ENCODE measurements at places on chromosomes 7 and 10.

- peak; percentile 20 for DNase-seq
Observed at GRCh38 chr10:22252801-22253579, 35.2 kb upstream of the EBLN1 start.

DNA sequence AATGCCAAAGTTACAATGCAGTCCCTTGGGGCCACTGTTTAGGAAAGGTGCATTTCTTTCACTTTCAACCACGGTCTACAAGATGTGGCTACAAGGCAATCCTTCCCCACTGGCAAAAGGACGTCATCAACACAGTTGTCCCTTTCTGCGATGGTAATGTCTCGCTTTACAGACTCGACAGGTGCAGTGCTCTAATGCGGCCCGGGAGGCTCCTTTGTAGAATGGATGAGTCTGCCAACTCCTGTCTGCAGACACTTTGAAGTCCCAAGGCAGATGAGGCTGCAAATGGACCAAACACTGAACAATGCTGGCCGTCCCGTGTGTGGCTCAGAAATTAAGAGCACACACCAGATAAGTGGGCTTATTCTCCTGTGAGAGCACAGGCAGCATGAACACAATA is 133.7 kb downstream of the PIP4K2A start:
- DNase-seq, result no peak

DNA sequence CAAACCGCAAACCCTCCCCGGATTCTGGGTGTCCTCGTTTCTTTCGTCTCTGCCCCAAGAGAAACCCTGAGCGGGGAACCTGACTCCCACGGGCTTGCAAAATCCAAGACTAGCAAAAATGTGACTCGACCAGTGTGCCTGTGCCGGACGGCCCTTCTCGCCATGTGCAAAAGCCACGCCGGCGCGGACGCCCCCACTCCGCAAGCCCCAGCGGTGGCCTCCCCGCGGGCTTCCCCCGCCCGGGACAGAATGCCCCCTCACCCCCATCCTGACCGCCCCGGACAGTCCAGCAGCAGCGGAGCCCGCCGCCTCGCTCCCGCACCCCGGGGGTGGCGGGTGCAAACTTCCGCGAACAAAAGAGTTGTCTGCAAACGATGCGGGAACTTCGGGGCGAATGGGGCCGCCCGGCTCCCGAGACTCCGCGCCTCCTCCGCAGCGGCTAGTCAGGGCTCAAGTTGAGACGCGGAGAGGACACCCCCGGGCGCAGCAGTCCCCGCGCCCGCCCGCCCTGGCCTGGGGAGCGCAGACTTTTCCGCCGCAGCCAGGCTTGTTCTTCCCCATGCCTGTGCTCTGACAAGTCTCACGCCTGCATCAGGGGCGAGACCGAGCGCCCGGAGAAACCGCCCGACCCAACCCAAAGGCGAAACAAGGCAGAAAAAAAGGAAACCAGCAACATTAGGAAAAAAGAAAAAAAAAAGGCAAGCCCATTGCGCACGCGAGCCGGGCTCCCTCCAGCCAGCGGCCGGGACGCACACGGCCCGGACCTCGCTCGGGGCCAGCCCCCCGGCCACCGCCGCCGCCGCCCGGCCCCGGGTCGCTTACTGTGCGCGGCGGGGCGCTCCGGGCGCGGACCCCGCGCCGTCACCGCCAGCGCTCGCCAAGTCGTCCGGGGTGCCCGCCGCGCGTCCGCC is 732 bp downstream of the FAM53B start:
- DNase-seq, result peak; percentile 47

DNA sequence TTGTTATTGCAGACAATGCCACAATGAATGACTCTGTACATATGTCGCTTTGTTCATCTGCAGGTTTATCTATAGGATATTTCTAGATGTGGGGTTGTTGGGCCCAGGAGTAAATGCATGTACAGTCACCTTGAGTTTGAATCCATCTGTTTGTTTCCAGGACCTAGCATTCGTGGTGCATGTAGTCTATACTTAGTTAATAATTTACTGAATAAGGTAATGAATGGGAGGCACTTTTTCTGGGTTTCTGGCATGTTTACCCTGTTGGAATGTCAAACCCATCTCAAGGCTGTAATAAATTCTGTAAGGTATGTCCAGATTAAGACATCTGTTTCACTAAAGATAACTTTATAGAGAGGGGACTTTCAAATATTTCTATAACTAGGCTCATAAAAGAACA is 23.5 kb downstream of the HECTD2 start:
- DNase-seq, result no peak

DNA sequence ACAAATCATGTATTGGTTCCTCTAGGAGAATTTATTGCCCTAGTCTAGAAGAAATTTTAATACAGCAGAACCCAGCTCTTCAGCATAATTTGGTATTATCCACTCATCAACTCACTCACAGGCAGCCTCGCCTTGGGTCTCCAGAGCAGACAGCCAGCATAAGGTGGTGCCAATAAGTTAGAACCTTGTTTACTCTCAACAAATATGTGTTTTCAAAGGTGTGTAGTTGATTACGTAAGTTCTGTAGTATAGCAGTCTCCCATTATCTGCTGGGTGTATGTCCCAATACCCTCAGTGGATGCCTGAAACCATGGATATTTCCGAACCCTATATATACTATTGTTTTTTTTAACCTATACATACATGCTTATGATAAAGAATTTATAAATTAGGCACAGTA is 522.5 kb upstream of the LRRN3 start:
- DNase-seq, result no peak

GRCh38 chr10:132021504-132022143 is 39.9 kb upstream of the BNIP3 start:
- no peak for DNase-seq

DNA sequence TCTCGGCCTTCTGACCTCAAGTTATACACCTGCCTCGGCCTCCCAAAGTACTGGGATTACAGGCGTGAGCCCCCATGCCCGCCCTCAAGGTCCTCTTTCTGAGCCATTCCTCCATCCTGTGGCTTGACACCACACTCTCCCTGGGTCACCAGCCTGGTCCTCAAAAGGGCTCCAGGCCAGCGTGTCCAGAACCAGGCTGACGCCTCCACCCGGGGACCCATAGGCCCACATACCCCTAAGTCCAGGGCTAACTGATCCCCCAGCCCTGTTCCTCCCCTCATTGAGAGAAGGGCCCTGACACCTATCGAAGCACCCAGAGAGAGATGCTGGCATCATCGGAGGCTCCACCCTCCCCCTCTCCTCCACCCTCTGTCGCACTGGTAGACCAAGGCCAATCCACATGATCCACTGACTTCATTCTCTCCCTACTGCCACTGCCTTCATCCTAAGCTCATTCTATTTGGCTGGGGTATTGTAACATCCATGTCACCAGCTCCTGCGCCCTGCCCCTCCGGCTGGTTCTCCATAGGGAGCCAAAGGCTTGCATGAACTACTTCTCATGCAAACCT is 46.7 kb downstream of the TMEM270 start:
- DNase-seq, result no peak

GRCh38 chr7:106717254-106717954 is 56.4 kb upstream of the CCDC71L start:
- peak; percentile 68 for DNase-seq

DNA sequence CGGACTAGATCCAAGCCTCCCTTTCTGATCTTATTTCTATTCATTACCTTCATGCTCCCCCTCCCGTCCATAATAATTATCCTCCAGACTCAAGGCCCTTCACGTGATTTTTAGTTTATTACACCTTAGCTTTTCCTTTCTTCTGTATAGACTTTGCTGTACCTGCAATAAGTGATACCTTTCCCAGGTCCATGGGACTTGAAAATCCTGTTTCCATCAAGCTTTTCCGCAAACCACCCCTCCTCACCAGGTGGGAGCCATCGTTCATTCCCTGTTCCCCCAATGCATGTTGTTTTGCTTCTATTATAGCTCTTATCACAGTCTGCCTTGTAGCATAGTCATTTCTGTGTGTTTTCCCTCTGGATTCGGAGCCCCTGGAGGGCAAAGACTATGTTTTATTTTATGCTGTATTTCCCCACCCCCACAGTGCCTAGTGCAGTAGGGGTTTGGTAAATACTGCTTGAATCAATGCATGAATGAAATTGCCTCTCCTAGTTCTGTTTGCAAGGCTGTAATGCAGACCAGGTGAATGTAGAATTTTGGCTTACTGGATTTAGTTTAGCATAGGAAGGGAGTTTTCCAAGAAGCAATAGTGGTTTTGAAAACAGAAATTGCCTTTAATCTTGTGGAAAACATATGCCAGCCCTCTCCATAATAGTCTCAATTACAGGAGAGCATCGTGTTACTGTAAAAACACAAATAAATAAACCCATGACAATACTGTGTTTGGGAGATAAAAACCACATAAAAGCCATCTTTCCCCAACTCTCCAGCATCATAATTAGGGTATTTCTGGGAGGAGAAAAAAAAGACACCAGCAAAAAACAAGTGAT is 213.4 kb downstream of the AUTS2 start:
- no peak for DNase-seq

GRCh38 chr10:132654708-132655661 is 117.4 kb downstream of the INPP5A start:
- DNase-seq, result peak; percentile 66

GRCh38 chr10:1434202-1434601 is 303.1 kb downstream of the ADARB2 start:
- no peak for DNase-seq

- DNase-seq, result peak; percentile 84
Observed at GRCh38 chr10:5596611-5597341, 69.6 kb downstream of the ASB13 start.

- DNase-seq, result no peak
Observed at GRCh38 chr7:71243736-71244410, 111.9 kb downstream of the GALNT17 start.

DNA sequence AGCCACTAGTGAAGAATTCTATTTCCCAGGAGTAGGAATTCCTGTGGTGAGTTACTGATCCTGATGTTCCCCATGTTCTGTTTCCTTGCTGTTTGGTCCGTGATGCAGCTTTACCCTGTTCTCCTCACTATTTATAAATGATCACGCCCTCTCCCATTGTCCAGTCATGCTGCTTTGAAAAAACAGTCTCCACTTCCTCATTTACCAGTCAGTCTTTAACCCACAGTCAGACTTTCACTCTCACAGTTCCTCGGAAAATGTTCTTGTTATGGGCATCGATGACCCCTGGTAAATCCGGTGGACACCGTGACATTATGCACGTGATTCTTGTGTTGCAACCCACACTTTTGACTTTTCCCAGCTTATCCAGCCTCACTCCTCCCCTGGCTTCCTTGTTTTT is 14.4 kb downstream of the SCIN start:
- peak; percentile 13 for DNase-seq

DNA sequence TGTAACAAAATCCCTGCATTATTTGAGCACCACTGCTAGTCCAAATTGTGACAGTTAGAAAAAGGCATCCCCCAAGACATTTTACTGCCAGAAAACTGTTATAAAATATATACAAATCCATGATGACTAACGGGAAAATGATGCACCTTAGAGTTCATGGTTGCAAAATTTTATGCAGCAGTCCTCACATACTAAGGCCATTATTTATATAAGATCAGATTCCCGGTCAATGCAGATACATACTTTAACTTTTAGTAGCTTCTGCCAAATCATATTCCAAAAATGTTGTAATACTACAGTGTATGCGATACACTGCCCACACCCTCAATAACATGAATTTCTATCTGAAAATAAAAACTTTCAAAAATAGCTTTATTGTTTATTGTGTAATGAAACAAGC is 239.9 kb upstream of the ZNF32 start:
- peak; percentile 92 for DNase-seq

- no peak for DNase-seq
Observed at GRCh38 chr10:91582153-91582554, 50.7 kb downstream of the PPP1R3C start.

DNA sequence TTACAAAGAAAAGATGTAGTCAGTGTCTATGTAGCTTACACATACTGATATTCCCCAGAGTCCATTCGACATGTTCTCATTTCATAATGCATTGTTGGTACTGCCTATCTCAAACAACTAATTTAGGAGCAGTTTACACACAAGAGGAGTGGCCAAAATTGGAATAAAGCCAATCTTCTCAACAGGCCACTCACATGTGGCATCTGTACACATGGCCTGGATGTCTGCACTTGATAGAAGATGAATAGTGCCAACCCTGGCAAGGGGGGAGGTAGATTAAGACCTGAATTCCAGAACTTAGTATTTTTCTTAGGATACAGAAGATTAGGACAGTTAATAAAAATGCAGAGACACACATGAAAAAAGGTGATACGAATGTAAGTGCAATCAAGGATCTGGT is 125.3 kb upstream of the STARD3NL start:
- DNase-seq, result no peak

DNA sequence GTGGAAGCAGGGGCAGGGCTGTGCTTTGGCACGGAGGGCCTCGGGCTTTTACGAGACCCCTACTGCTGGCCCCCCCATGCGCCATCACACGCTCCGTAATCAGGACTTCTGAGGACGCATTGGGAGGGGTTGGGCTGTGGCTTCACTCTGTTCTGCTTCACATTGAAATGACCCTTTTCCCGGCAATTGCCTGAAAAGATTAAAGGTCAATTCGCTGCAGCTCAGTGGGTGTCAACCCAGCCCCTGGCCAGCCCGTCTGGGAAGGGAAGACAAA is 41.7 kb upstream of the UBE3C start:
- DNase-seq, result no peak

GRCh38 chr7:6158424-6159096 is 113.9 kb downstream of the CYTH3 start:
- no peak for DNase-seq

GRCh38 chr7:41167836-41168235 is 535.1 kb downstream of the INHBA start:
- peak; percentile 71 for DNase-seq

DNA sequence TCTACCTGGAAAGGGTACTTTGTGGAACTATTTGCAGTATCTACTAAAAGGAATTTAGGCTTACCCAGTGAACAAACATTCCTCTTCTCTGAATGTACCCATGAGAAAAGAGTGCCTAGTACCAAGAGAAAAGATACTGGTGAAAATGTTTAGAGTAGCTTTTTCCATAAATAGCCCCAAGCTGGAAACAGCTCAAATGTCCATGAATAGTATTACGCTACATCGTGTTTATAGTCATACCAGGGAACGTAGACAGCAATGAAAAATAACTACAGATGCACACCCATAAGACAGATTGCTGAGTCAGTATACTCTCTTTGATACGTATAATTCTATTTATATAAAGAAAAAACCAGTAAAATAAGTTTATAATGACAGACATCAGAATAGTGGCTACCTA is 285.9 kb downstream of the KLF6 start:
- DNase-seq, result peak; percentile 85

DNA sequence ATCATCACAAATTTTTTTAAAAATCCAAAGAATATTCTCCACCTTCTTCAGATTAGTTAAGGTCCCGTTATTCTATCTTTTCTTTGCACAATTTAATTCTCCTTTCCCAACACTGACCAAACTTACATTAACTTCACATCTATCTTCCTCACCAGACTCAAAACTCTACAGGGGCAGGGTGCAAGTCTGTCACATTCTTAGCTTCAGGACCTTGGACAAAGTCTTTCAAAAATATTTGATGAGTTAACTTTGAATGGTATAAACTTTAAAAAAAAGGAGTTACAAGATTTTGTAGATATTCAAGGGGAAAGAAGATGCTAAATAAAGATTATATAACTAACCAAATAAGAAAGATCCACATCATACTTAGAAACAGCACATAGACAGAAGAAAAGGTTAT is 132.7 kb downstream of the ZNF438 start:
- DNase-seq, result peak; percentile 7
